ENCODE measurements at places on chromosomes 5 and 9.
A peak's percentile ranks its signal among the peaks of the same experiment; 100 is the strongest.

- no peak for DNase-seq
Measured at GRCh38 chr5:56337715-56338319, 104.7 kb upstream of the ANKRD55 start.

DNA sequence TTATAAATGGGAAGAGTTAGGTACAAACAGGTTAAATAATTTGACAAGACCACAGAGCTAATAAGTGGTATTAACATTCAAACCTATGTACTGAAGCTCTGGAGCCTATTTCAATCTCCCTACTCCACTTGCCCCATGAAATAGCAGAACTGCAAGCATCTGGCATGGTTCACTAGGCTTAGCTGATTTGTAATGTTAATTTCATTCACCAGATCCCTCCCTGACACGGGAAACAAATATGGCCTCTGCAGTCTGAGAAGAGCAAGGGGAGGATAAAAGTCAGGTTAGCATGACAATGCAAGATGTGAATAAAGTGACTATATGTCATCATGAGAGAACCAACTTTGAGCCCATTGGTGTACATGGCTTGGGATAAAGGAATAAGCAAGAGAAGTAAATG is 428.8 kb downstream of the BRINP1 start:
- no peak for DNase-seq

DNA sequence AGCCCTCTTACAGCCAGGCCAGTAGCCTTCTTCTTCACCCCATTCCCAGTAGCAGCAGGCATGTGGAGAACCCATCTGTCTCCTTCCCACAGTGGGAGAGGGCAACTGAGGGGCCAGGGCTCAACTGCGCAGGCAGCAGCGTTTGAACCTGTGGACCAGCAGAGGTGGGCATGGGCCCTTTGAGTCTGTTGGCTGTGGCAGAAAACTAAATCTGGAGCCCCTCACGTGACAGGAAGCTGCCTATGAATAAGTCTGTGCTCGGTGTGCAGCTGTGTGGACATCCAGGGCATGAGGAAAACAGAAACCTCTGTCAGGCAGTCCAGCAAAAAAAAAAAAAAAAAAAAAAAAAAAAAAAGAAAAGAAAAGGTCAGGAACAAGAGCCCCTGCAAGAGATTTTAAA is 189.2 kb upstream of the NR3C1 start:
- DNase-seq: no peak

- DNase-seq: no peak
Measured at GRCh38 chr5:14247054-14247386, 103.9 kb downstream of the TRIO start.

GRCh38 chr5:67243349-67243748 is 46.8 kb upstream of the CD180 start:
- DNase-seq: no peak

GRCh38 chr9:86187121-86187520 is 72.3 kb downstream of the C9orf153 start:
- no peak for DNase-seq

DNA sequence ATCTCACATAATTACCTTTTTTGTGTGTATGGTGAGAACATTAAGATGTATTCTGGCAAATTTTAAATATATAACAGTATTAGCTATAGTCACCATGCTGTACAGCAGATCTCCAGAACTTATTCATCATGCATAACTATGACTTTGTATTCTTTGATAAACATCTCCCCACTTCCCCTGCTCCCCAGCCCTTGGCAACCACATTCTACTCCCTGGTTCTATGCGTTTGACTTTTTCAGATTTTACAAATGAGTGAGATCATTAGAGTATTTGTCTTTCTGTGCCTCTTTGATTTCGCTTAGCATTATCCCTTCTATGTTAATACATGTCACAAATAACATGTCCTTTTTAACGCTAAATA is 49.4 kb downstream of the SMC2 start:
- DNase-seq: no peak

- peak; percentile 65 for DNase-seq
Measured at GRCh38 chr9:132006677-132007370, 72.8 kb downstream of the MED27 start.

DNA sequence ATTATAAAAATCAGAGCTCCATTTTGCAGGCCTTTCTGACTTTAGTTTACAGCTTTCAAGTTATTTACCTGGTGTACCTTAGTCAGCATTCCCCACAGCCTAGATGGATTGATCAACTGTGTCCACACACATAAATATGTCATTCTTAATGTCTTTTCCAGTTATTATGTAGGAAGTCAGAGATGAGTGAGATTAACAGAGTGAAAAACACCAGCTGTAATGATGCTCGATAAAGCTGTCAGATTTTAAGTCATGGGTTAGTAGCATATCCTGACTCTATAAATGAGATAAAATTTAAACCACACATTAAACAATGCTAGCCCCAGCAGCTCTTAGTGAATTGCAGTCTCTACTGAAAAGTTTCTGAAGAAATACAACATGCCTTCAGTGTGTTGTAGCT is 48.9 kb downstream of the NUDT12 start:
- no peak for DNase-seq

DNA sequence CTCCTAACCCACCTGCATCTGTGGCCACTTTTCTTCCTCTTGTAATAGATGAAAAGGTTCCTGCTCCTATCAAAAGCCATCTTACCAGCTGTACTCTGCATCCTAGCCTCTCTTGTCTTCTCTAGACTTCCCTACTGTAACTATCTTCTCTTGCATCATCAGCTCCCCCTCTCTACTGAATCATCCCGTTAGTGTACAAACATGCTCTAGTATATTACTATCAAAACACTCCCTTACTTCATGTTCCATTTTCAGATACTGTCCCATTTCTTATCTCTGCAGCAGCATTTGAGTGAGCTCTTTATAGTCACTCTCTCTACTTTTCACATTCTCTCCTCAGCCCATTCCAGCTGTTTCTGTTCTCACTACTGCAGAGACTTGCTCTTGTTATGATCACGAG is 2.8 kb downstream of the SRA1 start:
- DNase-seq: no peak

DNA sequence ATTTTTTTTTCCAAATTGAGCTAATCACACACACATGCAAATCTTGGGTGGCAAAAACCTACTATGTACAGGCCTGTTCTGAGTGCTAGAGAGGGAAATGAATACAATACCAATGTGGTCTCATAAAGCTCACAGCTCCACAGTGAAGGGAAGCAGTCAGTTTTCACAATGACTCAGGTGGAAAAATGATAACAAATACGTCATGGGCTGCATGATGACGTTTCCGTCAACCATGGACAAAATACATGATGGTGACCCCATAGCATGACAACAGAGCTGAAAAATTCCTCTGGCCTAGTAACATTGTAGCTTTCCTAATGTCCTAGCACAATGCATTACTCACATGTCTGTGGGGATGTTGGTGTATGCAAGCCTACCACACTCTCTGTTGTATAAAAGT is 252.5 kb downstream of the TRIM32 start:
- DNase-seq: peak; percentile 3

DNA sequence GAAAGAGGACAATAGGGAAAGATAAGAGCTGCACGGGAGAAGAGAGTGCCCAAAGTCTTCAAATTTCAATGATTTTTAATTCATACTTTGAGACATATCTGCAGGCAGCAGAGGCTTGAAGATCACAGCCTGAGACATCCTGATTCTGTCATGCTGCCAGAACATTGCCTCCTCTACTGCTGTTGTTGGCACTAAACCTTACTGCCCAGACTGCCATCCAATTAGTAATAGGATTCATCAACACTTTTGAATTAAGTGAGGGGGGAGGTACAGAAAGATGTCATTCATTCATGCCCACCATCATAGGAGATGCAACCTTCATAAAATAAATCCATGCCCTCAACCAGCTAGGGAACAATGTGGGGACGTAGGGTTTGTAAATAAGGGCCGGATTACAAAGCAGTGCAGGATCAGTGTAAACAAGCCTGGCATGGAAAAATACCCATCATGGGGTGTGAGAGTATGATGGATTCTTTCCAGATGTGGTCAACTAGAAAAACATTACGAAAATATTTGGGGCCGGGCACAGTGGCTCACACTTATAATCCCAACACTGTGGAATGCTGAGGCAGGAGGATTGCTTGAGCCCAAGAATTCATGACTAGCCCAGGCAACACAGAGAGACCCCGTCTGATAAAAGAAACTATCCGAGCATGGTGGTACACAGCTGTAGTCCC is 122.1 kb upstream of the DAPK1 start:
- DNase-seq: peak; percentile 48

DNA sequence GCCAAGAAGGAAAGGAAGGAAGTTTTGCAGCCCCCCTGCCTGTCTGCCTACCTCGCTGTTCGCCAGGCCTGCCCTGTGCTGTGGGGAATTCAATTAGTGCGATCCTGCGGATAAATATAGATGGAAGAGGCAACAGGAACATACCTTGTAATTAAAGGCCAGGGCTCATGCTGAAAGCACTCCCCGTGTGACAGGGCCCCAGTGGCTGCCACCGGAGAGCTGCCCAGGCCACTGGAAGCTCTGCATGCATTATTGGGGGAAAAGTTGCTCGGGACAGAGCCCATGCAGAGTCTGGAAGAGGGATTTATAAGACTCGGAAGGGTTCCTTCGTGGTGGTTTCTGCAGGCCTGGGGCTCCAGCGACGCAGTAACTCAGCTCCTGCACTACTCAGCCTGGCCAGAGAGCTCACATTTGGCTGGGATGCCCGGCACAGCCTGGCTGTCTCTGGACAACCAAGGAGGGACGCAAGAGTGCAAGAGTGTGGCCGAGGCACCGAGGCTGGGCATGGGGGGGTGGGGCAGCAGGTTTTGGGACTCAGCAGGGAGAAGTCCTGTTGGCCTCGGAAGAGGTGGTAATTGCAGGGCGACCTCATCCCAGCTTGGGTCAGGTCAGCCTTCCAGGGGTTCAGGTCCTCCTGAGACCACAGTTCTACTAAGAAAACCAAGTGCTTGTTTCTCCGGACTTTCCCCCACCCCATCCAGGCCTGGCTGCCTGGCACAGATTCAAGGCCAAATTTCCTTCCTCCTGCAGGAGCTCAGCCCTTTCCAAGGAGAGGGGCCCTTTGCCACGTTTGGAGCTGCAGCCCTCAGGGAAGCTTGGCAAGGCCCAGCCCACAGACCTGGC is 68.1 kb upstream of the GGTA1 start:
- no peak for DNase-seq
